ENCODE measurements at places on chromosomes 7 and 10.

DNA sequence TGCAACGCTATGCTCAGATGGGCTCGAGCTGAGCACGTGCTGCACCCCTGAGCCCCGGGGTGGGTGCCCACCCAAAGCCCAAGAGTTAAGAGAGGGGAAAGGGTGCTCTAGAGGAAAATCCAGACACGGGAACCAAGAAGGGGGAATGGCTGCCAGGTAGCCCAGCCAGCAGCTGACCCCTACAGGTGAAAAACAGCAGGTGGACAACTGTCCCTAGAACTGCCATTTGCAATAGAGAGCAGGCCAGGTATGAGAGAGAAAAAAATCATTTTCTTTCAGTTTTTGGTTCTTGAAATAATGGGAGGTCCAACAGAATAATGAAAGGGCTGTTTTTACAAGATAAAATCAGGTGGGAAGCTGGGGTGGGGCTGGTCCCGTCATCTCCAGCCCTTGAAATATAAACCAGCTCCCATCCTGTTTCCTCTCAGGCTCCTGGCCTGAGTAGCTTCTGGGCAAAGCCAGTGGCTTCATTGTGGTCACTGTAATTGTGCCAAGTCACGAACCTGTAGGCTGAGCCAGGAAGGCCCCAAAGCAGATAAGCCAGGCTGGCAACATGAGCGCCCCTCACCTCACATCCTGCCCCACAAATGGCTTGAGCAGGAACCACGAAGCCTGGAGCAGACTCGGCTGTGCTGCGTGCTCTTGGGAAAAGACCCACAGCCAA, 257.8 kb downstream of the SNX10 start:
- DNase-seq: no peak

- no peak for DNase-seq
Measured at GRCh38 chr7:7696458-7697119, 21.8 kb downstream of the RPA3 start.

- DNase-seq: peak; percentile 79
Measured at GRCh38 chr10:125159932-125160855, at the start of gene CTBP2. Gene CTBP2 (minus strand): TSS chr10:125160563.

DNA sequence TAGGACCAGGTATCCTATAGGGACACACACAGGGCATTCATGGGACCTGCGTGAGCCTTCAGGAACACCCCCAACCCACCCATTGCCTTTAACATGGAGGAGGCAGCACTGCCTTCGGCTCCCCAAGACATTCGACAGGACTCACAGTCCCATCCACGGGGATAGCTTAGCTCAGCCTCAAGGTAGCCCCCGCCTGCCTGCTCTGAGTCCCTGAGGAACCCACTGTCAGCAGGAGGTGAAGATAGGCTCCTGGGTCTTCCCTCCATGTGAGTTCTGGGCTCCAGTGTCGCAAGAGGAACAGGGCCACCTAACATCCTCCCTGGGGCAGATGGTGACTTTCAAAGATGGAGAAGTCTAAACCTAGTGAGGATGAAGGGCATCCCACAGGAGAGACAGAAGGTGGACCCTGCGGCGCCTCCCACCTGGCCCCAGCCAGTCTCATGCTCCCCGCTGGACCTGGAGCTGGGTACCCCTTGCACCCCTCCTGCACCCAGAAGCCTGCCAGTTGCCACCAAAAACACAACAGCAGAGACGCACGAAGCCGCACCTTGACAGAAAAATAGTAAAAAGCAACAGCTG, 4.9 kb upstream of the ADIRF start:
- DNase-seq: peak; percentile 55

- DNase-seq: no peak
Measured at GRCh38 chr10:4151466-4151865, 366.5 kb upstream of the KLF6 start.

GRCh38 chr7:6256677-6257535, 15.5 kb downstream of the CYTH3 start:
- no peak for DNase-seq
